Muscle of leg (tissue), 16 donors: ENCODE measurements at places on chromosomes 4 and X. TPM values are rescaled to one million over a fixed set of nuclear protein-coding genes. Genes with fewer than 3 reads are reported as not detected.

DNA sequence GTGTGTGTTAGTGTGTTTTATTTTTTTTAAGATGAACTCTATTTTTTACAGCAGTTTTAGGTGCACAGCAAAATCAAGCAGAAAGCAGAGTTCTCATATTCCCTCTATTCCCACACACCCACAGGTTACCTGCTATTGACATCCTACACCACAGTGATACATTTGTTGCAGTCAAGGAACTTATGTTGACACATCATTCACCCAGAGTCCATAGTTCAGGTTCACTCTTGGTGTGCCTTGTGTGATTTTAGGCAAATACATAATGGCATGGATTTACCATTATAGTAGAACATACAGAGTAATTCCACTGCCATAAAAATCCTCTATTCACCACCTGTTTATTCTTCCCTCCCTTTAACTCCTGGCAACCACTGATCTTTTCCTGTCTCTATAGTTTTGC is 28.7 kb downstream of the DIAPH2 start:
- H3K4me3 ChIP-seq, result no peak overlapping the region
- no peaks in the 10 kb centered on the region for H3K4me1 ChIP-seq
- H3K27me3 ChIP-seq, result no peaks in the 10 kb centered on the region
- no peak overlapping the region for H3K27ac ChIP-seq
- H3K36me3 ChIP-seq, result no peaks in the 10 kb centered on the region

The FGF13 gene
- total RNA-seq, result 66.8 TPM

- DNase-seq, result no peak
- H3K36me3 ChIP-seq, result peaks cover 2% of the 10 kb centered on the region
- no peaks in the 10 kb centered on the region for H3K4me1 ChIP-seq
- no peak overlapping the region for H3K4me3 ChIP-seq
These were observed 55.1 kb upstream of the PGAM4 start for GRCh38 chrX:78024349-78025059.

The PRRG3 gene
- total RNA-seq, result 12.6 TPM

GRCh38 chr4:23438764-23439163 is 451.1 kb downstream of the PPARGC1A start:
- no peaks in the 10 kb centered on the region for H3K36me3 ChIP-seq
- no peaks in the 10 kb centered on the region for H3K4me1 ChIP-seq
